ENCODE measurements at places on chromosomes 6 and 20.

- no peak for DNase-seq
These were observed 62.4 kb downstream of the MDGA1 start for GRCh38 chr6:37635319-37635718.

DNA sequence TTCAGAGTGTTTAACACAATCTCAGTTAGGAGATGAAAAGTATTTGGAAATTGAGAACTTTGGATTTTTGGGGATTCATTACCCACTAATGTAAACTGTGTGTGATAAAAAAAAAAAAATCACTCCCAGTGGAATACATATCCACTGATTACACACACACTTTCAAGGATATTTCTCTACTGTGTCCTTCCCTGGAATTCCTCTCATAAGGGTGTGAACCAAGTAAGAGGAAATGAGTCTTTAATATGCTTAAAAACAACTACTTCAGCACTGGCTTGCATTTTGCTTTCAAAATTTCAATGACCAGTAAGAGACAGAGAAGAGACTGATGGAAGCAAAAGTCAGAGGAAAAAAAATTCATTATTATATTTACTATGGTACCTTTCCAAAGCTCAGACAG lies 24.5 kb upstream of the MYCT1 start:
- DNase-seq = no peak

DNA sequence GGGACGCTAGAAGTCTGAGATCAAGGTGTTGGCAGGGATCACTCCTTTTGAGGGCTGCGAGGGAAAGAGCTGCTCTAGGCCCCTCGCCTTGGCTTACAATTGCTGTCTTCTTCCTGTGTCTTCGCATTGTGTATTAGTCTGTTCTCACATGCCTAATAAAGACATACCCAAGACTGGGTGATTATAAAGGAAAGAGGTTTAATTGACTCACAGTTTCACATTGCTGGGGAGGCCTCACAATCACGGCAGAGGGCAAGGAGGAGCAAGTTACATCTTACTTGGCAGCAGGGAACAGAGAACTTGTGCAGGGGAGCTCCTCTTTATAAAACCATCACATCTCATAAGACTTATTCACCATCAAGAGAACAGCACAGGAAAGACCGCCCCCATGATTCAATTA lies 102.5 kb upstream of the ASF1A start:
- DNase-seq = no peak

- DNase-seq = no peak
These were observed 266.0 kb upstream of the ID4 start for GRCh38 chr6:19571176-19571575.

DNA sequence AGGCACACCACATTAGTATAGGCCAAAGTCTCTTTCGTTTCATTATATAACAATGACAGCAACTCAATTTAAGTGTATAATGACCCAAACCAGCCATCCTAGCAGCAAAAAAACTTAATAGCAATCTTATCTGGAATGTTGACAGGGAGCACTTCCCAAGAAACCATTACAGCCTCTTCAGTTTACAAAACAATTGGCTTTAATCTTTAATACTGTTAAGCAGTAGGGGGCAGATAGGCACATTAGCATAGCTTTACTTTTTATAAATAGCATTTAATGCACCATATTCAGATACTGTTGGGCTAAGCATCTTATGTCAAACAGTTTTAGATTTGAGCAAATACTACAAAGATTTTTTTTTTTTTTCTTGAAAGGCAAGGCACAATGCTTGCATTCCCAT lies 193.3 kb upstream of the MAP3K7 start:
- no peak for DNase-seq

DNA sequence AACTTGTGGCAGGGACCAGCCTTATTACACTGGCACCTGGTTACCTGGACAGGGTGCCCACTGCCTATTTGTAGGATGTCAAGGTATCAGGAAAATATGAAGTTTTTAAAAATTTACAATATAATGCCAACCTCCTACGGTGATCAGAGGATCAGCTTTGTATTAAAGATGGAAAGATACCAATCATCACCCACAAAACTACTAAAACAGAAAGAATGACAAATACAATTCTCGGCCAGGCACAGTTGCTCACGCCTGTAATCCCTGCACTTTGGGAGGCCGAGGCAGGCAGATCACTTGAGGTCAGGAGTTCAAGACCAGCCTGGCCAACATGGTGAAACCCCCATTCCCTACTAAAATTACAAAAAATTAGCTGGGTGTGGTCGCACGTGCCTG lies 18.4 kb upstream of the PRND start:
- no peak for DNase-seq

DNA sequence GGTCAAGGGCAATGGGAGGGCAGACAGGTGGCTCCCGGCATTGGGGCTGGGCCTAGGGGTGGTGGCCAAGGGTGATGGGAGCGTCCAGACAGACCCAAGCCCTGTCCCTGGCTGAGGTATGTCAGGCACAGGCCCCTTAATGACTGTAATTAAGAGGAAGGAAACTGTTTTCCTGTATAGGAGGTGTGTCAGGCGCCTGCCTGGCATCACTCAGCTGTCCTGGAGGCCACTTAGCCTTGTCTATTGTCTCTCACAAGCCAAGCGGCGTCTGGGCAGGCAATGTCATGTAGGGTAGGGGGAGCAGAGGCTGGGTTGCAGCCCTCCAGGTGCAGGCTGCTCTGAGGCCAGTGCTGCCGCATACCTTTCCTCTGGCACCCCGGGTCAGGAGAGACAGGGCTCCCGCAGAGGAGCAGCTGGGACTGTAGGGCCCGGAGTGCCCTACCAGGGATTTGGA lies 3.9 kb upstream of the FAM83C start:
- DNase-seq = no peak

GRCh38 chr6:165659945-165660856 lies 2.8 kb downstream of the PDE10A start:
- no peak for DNase-seq

DNA sequence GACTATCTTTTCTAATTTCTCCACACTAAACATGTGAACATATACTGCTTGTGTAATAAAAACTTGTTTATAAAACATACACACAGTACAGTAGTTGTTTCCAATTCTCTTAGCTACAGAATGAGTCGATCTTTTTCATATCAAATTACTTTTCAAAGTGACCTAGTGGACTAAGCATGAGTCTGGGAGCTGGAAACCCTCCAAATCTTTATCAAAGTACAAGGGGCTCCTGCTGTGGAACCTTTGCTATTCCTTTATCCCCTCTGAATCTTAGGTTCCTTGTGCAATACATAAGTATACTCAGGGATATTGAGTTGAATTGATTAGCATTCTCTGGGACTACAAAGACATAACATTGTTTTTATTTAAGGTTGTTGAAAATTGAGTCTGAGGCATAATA lies 48.7 kb upstream of the TAB2 start:
- no peak for DNase-seq

DNA sequence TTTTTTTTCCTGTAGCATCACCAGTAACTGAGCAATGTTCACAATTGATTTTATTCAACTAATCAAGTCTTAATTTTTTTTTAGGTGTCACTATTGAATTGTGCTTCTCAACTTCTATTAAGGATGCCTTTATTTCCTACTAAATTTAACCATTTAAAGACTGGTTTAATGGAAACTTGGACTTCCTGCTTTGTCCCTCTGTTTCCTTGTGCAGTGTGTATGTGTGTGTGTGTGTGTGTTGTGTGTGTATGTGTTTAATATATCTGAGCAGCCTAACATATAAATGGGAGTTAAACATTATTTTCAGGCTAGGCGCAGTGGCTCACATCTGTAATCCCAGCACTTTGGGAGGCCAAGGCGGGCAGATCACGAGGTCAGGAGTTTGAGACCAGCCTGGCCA lies 1.8 kb downstream of the SERPINB6 start:
- DNase-seq = no peak

- no peak for DNase-seq
These were observed 149.7 kb downstream of the PRL start for GRCh38 chr6:22146931-22147701.

DNA sequence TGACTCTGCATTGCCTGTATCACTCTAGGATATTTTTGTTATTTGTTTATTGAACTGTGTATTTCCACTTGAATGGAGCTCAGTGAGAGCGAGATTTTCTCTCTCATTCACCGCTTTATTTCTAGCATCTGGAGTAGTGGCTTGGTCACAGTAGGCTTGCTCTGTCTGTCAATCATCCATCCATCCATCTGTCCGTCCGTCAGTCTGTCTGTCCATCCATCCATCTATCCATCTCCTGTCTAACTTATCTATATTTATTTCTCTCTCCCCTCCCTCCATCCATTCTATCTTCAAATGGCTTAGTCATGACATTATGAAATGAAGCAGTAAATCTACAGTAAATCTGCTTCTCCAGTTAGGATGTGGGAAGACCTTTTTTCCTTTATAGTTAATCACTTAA lies 94.6 kb downstream of the TIAM2 start:
- no peak for DNase-seq

- no peak for DNase-seq
These were observed 7.8 kb downstream of the PREX1 start for GRCh38 chr20:48819821-48820648.

GRCh38 chr20:48906221-48906877 lies 15.2 kb upstream of the ARFGEF2 start:
- no peak for DNase-seq

DNA sequence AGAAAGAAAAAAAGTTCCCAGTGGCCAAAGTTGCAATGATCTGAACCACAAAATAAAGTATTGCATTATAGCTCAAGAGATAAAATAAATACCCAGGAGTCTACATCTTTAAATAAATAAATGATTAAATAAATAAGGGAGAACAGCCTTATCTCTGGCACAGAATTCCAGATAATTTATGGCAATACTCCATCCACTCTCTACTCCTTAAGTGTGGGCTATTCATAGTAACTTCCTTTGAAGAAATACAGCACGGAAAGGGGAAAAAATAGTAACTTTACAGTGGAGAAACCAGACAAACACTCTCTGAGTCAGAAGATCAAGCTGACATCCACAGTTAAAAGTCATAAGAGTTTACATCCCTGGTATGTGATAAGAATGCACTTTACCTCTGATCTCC lies 11.6 kb downstream of the AURKA start:
- DNase-seq = no peak

- DNase-seq = no peak
These were observed 301.2 kb downstream of the LRFN2 start for GRCh38 chr6:40285996-40286395.

DNA sequence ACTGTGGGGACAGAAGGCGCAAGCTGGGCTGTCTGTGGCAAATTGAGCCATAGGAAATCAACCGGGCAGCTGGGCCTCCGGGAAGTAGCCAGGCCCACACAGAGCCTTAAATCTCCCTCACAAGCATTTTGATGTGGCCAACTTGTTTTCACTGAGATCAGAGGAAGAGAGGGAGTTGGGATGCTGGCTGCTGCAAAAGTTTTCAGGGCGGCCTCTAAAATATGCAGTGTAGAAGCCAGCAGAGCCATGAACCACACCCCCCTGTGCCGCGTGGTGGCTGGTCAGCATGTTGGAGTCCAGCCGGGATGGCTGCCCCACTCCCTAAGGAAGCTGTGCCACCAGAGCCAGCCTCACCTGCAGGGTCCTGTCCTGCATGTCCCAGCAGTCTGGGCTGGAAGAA lies 167.4 kb downstream of the CDC5L start:
- DNase-seq = no peak

- DNase-seq = no peak
These were observed 109.5 kb downstream of the CLVS2 start for GRCh38 chr6:123105561-123105960.

GRCh38 chr6:15531973-15532372 lies 130.9 kb downstream of the DTNBP1 start:
- DNase-seq = no peak

DNA sequence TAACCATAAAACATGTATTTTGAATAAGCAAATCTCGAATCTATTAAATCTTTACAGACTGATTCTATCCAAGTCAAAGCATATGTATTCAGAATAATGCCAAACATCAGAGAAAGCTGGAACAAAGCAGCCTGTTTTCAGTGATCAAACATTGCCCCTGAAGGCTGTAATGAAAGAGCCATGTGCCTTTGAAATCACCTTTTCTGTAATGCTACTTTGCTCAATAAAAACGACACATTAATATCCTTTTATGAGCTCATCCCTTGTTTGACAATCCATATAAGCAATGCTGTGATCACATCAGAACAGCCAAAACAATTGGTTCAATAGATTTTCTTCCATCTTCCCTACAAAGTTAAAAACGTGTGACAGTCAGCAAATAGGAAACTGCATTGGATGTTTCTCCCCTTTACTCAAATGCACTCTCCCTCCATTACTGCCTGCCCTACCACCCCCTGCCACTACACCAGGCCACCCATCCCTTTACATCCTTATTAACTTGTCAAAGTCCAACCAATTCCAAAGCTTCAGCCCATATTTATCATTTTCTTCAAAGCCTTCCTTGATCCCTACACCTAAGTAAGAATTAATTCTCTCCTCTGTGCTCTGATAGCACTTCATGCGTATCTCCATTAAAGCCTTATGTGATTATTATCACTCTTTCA lies 42.0 kb downstream of the THEMIS start:
- no peak for DNase-seq

DNA sequence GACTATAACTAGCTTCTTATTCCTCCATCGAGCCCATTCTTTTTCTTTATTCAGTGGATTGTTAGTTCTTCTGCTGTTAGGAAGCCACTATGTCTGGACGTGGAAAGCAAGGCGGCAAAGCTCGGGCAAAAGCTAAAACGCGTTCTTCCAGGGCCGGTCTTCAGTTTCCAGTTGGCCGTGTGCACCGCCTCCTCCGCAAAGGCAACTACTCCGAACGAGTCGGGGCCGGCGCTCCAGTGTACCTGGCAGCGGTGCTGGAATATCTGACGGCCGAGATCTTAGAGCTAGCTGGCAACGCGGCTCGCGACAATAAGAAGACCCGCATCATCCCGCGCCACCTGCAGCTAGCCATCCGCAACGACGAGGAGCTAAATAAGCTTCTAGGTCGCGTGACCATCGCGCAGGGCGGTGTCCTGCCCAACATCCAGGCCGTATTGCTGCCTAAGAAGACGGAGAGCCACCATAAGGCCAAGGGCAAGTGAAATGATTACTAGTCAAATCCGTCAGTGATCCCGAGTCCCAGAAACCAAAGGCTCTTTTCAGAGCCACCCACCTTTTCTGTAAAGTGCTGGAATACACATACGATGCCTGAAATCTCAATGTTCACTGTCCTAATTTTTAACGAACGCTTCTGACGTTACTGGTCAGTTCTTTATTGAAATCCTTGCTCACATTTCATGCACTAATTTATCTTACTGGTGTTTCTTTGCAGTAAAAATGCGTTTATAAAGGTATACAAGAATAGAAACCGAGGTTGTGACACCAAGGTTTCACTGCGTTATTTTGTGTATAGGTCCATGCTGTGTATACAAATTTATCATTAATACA lies 129.9 kb downstream of the HFE start:
- DNase-seq = peak; percentile 61

GRCh38 chr6:46684771-46685170 lies 2.9 kb upstream of the TDRD6 start:
- DNase-seq = peak; percentile 0

DNA sequence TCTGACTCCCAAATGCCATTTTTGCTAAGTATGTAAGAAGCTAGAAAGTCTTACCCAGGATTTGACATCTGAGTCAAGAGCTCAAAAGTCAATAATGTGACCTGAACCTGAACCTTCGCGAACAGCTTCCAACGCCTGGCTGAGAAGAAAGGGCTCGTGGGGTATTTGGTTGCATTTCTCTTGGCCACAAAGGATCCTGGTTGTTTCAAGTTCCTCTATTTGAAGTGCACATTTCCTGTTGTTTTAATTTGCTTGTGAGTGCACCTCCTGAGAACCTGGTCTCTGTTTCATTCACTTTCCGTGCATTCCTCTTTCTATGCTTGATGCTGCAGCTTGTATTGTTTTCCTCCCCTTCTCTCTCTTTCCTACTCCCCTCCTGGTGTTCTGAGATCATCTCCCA lies 212.5 kb downstream of the FOXA2 start:
- DNase-seq = no peak

GRCh38 chr6:82534876-82535275 lies 171.3 kb downstream of the TPBG start:
- no peak for DNase-seq

- no peak for DNase-seq
These were observed 31.7 kb upstream of the ASXL1 start for GRCh38 chr20:32326504-32326845.

Data from fibroblast of skin of left quadriceps (primary cell).